Islet precursor cell (in vitro differentiated cells): ENCODE measurements at places on chromosomes 13 and 19.

DNA sequence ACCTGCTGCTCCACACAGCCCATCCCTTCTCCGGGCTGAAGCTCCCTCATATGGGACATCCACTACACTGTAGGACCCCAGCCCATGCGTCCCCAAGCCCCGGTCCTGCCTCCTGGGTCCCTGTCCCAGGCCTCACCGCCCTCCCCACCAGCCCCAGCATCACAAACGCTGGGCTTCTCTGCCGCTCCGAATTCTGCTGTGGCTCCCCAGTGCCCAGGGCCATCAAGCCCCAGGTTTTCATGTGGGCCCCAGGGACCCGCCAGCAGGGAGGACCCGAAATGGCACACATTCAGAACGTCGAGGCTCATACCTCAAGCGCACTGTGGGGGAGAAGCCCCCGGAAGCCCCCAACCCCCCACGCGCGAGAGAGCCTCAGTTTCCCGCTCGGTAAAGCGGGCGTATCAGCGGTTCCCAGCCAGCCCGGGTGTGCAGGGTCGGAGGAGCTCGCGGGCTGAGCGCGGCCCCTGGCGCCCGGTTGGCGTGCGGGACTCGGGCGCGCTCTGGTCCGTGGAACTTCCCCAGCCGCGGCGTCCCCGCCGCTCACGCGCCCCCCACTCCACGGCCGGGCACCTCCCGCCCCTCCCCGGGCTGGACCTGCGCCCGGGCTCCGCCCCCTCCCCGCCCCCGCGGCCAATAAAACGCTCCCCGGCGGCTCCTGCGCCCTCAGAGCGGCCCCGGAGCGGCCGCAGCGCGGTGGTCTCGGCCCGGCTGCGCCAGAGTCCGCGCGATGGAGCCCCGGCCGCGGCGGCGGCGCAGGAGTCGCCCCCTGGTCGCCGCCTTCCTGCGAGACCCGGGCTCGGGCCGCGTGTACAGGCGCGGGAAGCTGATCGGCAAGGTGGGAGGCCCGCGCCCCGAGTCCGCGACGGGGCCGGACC lies at the start of gene PLK5:
TSS of gene PLK5 (plus strand) at position 666 of the 875 bp plus-strand sequence. CDS start 2,920 bp downstream, outside the sequence.
- no peak for DNase-seq

DNA sequence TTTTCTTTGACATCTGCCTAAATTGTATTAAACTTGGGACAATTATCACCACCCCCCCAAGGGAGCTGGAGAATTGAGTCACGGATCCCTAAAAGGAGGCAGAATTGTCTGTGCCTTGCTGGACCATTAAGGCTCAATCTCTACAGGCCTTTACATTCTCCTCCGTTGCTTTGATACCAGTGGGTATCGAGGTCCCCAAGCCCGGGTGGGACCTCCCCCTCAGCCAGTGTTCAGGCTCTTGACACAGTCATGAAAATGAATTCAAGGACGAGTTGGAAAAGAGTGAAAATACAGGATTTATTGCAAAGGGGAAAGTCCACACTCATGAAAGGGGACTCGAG lies 5.6 kb downstream of the PPP1R15A start:
- no peak for DNase-seq

DNA sequence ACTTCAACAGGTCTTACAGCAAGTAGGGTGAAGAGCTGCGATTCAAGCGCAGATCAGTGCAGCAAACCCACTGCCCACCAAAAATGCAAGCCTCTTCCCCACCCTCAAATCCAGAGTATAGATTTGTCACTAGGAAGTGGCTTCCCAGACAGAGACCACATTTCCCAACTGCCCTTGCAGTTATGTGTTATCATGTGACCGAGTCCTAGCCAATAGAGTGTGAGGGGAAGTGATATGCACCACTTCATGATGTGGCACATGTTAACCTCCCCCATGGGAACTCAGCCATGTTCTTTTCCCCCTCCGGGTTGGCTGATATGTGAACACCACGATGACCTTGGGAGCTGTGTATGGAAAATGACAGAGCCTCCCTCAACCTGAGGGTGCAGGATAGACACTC lies 50.8 kb downstream of the MBD3L2B start:
- no peak for DNase-seq

- no peak for DNase-seq
Observed at GRCh38 chr13:104766319-104766718, 1700.1 kb upstream of the SLC10A2 start.

- no peak for DNase-seq
Observed at GRCh38 chr13:24247016-24247415, 62.4 kb upstream of the C1QTNF9 start.

DNA sequence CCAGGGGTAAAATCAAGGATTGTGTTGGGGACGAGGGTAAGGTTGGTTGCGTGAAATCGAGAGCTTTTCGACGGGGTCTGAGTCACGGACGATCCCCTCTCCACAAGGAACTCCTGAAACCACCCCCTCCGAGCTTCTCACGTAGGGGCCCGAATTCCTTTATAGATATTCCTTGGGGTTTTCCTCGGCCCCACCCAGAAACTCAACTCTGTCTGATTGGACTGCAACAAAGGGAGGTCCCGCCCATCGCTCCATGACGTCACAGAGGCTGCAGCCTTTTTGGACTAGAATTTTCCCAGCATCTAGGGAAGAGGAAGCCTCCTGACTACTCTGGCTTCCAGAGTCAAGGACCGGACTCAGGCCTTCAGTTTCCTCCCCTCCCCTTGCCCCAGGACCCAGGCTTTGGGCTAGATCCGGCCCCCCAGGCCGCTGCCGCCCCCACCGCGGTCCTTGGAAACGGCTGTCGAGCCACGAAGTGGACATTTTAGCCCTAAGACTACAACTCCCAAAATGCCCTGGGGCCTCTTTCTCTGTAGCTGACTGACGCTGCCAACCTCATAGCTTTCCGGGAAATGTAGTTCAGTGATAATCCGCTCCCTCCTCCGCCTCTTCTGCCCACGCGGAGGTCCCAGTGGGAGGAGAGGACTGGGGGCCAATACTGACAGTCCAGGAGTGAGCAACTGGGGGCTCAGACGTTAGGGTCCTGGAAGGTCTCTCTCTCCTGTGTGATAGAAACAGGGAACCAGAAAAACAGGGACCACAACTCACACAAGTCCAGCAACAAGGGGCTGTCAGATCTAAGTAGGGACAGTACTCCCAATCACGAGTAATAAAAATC lies at the start of gene IZUMO1:
TSS of gene IZUMO1 (minus strand) at position 172 of the 838 bp plus-strand sequence. CDS start 1,050 bp downstream, outside the sequence.
- DNase-seq, result peak; percentile 93

DNA sequence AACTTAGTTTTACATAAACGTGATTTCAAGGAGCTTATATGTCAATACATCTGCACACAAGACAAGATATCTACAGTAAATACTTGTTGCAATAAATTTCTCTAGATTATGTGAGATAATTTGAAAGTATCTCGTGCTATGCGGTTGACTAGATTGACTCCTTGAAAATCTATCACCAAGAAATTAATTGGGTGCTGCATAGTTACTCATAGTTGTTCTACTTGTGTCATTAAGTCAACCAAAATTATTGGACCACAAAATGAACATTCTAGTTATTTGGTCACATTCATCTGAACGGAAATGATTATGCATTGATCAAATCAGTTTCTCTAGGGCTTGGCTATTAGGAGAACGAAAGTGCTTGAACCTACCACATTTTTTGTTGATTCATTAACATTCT lies 2291.5 kb downstream of the PCDH9 start:
- DNase-seq, result no peak

DNA sequence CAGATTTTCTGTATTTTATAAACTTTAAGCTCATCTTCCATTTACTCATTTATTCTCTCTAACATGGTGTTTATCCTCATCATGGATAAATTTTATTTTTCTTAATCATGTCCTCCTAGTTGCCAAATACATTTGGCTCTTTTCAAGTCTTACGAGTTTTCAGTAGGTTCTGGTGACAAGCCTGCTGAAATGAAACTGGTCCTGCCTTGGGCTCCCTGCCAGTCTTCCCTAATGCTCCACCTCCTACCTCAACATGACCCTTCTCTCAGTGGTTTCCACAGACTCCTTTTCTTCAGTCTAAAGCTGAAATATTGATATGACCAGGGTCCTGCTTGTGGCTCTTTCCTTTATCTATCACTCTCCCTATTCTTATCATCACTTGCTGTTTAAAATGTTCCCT lies 81.2 kb downstream of the TRPC4 start:
- no peak for DNase-seq

DNA sequence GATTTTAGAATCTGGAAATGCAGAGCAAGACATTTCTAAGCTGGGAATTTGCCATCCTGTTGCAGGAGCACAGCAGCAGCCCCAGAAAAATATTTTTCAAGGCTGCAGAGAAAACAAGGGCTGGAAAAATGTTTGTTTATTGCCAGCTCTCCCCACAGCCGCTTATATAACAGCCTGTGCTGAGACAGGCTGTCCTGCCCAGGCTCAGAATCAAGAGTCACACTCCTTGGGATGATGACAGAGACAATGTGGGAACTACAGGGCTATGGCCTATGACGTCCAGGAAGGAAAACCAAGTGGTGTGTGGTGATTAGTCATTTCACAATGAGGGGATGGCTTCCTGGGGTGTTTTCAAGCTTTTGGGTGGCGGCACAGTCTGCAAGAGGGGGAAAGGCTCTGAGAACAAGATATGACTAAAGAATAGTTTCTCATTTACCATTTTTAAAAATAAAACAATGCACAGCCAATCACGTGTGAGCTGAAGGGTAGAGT lies 136.3 kb upstream of the SERP2 start:
- no peak for DNase-seq

DNA sequence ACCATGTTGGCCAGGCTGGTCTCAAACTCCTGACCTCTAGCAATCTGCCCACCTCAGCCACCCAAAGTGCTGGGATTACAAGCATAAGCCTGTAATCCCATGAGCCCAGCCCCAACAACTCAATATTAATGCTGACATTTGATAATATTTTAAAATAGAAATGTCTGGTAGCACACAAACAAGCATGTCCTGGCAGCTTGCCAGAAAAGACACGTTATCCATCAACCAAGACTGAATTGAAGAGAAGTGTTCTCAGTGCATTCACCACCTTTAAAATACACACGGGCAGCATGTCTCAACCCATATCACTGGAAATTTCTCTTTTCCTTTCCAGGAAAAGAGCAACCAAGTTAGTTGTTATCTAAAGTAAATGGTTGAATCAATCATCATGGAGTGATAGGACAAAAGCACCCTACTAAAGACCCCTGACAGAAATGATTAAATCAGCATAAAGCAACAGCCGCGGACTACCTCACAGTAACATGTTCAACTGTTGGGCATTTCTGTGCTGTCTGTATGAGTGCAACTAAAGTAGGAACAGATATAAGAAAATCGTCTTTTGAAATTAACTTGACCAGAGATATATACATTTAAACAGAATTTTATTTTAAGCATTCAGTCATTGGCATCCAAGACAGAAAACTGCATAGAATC lies 25.0 kb downstream of the LHFPL6 start:
- DNase-seq, result no peak

DNA sequence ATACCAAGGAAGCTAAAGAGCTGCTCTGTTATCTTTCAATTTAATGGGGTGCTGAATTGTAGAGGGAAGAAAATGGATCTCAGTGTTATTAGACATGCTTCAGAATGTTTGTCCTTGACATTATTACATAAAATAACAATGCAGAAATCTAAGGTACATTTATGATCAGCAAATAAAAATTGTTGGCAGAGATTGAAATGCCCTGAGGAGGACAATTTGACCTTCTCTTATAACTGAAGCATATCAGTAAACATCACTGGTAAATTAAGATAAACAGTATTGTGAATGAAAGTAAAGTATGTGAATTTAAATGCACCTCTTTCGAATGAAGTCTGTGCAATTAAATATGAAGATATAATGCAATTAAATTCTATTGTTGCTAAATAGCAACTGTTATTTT lies 1362.1 kb upstream of the ATXN8OS start:
- no peak for DNase-seq

DNA sequence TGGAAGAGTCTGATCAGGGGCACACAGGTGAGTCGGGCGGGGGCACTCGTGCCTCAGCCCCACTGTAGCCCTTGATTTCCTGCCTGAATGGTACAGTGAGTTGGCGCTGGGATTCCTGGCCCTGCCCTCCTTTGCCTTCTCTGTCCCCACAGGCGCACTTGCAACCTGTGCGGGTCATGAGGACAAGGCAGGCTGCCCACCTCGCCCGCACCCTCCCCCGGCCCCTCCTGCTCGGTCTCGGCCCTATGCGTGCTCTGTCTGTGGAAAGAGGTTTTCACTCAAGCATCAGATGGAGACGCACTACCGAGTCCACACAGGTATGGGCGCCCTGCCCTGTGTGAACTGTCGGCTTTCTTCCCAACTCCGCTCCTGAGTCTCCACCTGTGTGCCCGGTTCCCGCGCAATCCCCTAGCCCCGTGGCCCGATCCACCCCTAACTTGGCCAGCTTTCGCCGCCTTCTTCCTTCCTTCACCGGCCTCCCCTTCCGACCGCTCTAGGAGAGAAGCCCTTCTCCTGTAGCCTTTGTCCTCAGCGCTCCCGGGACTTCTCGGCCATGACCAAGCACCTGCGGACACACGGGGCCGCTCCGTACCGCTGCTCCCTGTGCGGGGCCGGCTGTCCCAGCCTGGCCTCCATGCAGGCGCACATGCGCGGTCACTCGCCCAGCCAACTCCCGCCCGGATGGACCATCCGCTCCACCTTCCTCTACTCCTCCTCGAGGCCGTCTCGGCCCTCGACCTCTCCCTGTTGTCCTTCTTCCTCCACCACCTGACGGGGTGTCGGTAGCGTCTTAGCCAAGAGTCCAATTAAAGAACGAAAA lies 1.6 kb upstream of the KMT2B start:
- DNase-seq, result no peak

- DNase-seq, result no peak
Observed at GRCh38 chr19:5141129-5141849, 172.4 kb downstream of the KDM4B start.

- DNase-seq, result no peak
Observed at GRCh38 chr13:106958621-106959048, 390.7 kb upstream of the ARGLU1 start.

- no peak for DNase-seq
Observed at GRCh38 chr13:76879203-76879882, 6.9 kb downstream of the KCTD12 start.

GRCh38 chr13:77372275-77372674 lies 45.4 kb upstream of the MYCBP2 start:
- no peak for DNase-seq

GRCh38 chr13:42405665-42406390 lies 133.9 kb downstream of the AKAP11 start:
- no peak for DNase-seq

DNA sequence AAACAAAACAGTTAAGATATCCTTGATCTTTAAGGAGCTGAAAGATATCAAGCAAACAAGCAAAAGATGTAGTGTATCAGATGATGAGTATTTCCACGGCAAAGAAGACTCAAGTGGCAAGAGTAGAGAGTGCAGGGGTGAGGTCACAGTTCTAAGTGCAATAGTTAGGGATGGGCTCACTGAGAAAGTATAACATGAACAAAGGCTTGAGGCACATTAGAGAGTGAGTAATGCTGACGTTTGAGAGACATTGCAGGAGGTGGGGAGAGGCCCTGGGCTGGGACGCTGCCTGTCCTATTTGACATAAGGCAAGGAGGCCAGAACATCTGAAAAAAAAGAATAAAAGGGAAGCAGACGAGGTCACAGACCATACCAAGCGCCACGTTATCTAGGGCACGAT lies 1.4 kb downstream of the DUXA start:
- no peak for DNase-seq

DNA sequence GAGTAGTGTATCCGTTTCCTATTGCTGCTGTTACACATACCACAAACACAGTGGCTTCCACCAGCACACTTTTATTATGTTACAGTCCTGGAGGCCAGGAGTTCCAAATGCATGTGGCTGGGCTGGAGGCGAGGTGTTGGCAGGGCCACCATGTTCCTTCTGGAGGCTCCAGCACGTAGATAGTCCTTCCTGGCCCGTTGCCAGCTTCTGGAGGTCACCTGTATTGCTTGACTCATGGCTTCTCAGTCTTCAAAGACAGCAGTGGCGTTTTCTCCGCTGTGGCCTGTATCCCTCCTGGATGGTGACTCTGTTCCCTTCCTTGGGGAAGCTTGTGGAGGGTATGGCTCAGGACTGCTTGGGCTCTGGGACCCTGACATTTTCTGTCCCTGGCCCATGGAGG lies 15.2 kb downstream of the ZNF473 start:
- no peak for DNase-seq
